ENCODE measurements at places on chromosomes 5 and 9.

DNA sequence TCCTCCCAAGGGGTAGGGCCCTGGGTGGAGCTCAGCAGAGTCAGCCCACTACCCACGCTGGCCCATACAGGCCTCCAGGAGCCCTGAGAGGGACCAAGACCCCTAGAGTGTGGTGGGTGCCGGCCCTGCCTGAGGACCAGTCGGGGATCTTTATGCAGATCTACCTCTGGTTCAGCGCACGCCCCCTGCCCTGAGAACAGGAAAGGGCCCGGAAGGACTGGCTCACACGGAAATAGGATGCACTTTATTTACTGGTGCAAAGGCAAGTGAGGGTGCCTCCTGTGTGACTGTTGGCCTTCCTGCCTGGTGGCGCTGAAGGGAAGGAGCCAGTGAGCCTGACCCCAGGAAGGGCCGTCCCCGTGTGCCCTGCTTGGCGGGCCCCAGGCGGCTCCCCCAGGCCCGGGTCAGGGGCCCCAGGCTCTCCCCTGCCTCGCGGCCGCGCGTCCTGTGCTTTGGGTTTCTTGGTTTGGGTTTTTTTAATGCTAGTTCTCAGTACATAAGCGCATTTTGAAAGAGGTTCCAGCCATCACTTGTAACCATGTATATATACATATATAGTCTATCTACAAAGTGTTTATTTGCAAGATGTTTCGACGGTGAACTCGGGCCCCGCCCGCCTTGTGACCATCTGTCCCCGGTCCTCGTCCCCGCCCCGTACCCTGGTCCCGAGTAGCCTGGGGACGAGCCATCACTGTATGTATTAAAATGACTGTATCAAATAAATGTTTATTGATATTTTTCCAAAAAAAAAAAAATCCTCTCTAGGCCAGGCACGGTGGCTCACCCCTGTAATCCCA lies 76.4 kb upstream of the ROR2 start:
- no peak overlapping the region for H3K4me3 ChIP-seq
- no peaks in the 10 kb centered on the region for H3K4me1 ChIP-seq
- no peak for DNase-seq
- H3K27me3 ChIP-seq = no peaks in the 10 kb centered on the region
- H3K36me3 ChIP-seq = peaks cover 5% of the 10 kb centered on the region

DNA sequence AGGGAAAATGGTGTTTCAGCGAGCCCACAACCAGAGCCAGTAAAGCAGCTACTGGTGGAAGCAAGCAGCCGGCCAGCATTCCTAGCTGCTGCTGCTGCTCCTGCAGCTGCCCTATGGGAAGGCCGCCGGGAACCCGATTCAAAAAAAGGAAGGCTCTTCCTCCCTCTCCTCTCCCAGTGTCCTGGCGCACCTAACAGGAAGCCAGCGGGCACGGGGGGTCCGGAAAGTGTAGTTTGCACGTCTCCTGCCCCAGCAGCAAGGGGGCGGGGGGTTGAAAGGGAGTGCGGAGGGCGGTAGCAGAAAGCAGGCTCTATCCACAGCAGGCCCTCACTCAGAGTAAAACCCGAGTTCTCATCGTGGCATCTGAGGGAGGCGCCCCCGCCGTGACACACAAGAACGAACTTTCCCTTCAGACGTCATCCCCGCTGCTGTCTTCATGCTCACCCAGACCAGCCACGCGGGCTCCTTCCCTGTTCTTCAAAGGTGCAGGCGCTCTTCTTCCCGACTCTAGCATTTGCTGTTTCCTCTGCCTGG lies 16.5 kb downstream of the GRXCR2 start:
- no peaks in the 10 kb centered on the region for H3K27me3 ChIP-seq
- H3K4me1 ChIP-seq = peaks cover 14% of the 10 kb centered on the region
- peak; percentile 67 for DNase-seq
- H3K4me3 ChIP-seq = peak overlapping the region; percentile 50

DNA sequence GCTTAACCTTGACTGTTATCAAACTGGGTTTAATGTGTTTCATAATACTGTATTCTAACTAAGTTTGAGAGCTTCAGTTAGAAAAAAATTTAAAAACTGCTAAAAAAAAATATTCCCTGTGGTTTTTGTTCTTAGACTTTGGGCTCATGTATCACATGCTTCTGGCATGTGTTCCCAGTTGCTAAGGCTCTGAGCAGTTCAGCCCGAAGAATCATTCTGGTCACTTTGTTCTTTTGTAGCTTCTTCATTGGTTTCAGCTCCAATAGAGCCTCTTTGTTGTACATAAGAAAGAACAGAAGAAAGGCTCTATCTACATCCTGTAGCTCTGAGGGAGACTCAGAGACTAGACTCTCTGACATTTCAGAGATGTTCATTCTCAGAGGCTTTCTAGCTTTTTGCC lies 25.6 kb downstream of the KCNN2 start:
- H3K4me3 ChIP-seq = no peak overlapping the region
- no peaks in the 10 kb centered on the region for H3K4me1 ChIP-seq
- no peaks in the 10 kb centered on the region for H3K36me3 ChIP-seq
- H3K27me3 ChIP-seq = no peaks in the 10 kb centered on the region

DNA sequence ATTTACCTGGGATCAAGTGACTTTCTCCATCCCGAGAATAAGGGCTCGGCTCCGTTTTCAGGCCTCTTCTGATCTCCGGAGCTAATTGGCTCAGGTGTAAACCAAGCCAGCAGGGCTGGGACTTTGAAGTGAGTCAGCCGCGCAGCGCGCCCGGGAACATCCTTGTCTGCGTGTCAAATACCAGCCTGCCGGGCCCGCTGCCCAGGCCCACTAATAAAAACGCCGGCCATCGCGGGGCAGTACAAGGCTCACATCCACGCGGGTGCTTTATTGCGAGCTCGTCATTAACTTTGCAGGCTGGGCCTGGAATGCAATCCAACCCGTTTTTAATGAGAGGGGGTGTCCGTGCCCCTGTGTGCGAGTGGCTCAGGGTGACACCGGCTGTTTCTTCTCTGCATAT lies 416.8 kb downstream of the IRX2 start:
- H3K27ac ChIP-seq = no peak overlapping the region
- no peak for DNase-seq
- no peaks in the 10 kb centered on the region for H3K4me1 ChIP-seq
- no peaks in the 10 kb centered on the region for H3K27me3 ChIP-seq
- H3K36me3 ChIP-seq = no peaks in the 10 kb centered on the region
- H3K4me3 ChIP-seq = no peak overlapping the region

DNA sequence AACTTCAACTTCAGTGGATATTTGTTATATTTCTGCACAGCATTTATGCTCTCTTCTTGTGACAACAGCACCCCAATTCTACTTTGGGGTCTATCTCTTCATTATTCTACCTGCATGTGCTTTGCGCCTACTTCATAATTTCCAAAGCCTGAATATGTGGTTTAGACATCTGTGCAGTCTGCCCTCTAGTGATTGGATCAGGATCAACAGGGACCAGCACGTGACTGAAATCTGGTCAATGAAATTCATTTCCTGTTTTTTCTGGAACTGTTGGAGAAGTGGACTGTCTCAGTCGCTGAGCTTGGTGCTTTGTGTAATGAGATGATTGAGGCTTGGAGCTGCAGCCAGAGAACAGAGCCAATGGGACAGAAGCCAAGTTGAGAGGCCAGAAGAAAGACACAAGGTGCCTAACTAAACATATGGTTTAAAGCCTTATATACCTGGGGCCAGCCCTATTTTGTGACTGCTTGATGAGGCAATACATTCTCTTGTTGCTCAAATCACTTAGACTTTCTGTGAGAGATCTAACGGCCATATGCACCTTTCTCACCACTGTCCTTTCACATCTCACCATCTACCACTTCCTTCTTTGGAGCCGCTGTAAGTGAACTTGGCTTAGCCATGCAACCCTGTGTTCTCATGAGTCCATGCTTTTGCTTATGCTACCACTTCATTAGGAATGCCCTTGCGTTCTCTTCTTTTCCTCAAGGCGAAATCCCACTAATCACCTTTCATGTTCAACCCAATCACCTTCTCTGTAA lies 68.8 kb upstream of the PPP2R2B start:
- no peaks in the 10 kb centered on the region for H3K27me3 ChIP-seq
- no peaks in the 10 kb centered on the region for H3K36me3 ChIP-seq
- DNase-seq = no peak
- no peak overlapping the region for H3K4me3 ChIP-seq
- H3K4me1 ChIP-seq = no peaks in the 10 kb centered on the region
- H3K27ac ChIP-seq = no peak overlapping the region

DNA sequence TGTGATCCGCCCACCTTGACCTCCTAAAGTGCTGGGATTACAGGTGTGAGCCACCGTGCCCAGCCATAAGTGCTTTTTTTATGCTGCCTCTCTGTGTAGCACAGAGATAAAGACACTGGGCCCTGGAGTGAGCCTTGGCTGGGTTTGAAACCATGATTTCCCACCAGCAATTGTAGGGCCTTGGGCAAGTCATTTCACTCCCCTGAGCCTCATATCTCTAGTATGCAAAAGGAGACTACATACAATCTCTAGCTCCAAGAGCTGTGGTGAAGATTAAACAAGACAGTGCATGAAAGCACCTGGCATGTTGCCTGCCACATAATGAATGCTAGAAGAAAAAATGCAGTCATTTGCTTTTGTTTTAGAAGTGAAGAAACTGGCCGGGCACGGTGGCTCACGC lies 3.9 kb downstream of the FABP6 start:
- H3K4me1 ChIP-seq = no peaks in the 10 kb centered on the region
- H3K36me3 ChIP-seq = no peaks in the 10 kb centered on the region
- no peaks in the 10 kb centered on the region for H3K27me3 ChIP-seq

DNA sequence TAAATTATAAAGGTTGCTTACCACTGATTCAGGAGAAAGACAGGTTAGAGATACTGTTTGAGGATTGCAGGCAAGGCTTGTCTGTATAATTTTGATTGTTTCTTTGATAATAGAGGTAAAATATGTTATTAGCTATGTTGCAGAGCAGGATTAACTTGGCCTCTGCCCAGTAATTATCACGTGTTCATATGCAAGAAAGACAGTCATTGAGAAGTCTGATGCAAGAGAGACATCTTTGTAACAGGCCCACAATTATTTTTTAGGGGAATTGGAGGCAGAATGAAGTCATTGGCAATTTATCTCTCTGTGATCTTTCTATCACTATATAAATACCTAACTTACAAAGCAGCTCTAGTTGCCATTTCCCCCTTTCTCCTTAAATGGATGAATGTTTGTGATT lies 46.0 kb downstream of the SLC44A1 start:
- H3K27ac ChIP-seq = no peak overlapping the region
- no peaks in the 10 kb centered on the region for H3K36me3 ChIP-seq
- no peak overlapping the region for H3K4me3 ChIP-seq
- H3K27me3 ChIP-seq = no peaks in the 10 kb centered on the region

- no peak for DNase-seq
- no peak overlapping the region for H3K4me3 ChIP-seq
- no peaks in the 10 kb centered on the region for H3K36me3 ChIP-seq
- no peak overlapping the region for H3K27ac ChIP-seq
Measured at GRCh38 chr9:118023644-118024043, 319.4 kb downstream of the TLR4 start.

DNA sequence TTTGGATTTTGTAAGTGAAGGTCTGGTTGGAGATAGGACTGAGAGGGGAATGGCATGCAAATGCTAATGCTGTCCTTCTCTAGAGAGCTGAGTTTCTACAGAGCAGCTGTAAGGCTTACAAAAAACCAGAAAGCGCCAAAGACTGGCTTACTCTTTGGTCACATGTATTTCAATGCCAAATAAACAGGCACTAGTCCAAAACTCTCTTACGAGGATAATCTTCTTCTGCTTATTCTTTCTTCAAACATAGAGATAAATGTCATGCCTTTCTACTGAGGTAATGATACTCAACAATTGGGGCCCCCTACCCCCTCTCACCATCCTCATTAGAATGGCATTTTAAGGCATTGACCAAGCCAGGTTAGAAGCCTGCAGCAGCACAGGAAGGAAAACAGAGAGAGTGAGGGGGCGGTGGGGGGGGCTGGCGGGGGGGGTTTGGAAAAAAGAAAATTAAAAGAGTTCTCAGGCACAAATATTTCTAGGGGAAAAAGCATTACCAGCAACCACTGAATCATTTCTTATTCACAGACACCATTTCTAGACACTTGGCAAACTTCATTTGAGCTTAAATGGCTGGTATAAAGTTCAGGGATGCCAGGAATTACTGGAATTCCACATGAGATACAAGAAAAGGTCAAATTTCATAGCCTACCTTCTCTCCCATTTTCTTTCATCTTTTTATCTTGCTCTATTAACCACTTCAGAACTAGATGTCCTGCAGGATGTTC lies 34.0 kb downstream of the PUM3 start:
- H3K4me1 ChIP-seq = no peaks in the 10 kb centered on the region
- H3K27me3 ChIP-seq = no peaks in the 10 kb centered on the region
- DNase-seq = no peak
- H3K27ac ChIP-seq = peak overlapping the region; percentile 4
- peaks cover 54% of the 10 kb centered on the region for H3K36me3 ChIP-seq

GRCh38 chr9:2964470-2964869 lies 120.6 kb upstream of the PUM3 start:
- DNase-seq = no peak
- H3K27me3 ChIP-seq = no peaks in the 10 kb centered on the region
- H3K4me3 ChIP-seq = no peak overlapping the region
- no peaks in the 10 kb centered on the region for H3K4me1 ChIP-seq
- no peaks in the 10 kb centered on the region for H3K36me3 ChIP-seq

DNA sequence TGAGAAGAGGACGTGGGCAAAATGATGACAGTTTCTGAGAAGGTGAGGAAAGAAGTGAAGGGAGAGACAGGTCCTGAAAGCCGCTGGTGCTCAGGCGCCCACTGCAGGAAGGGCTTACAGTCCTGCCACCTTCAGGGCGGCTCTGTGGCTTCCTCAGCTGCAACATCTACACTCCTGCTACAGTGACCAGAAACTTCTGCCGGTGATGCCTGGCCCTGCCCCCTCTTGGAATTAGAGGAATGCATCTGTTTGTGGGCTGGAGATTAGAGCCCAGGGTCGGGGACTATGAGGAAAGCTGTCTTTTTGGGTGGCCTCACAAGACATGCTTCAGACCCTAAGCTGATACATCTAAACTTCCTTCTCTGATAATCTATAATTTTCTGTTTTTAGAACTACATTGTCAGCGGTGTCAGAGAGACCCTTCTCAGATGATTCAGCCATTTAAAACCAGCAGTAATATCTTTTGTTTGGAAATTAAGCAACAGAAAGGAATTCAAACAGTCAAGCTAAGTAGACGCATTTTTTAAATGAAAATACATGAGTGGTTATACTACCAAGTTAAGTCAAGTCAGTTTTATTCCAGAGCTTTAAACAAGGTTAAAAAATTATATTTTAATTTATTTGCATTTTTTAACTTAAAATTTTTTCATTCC lies 30.4 kb downstream of the PRDM6 start:
- peaks cover 13% of the 10 kb centered on the region for H3K4me1 ChIP-seq
- no peak overlapping the region for H3K4me3 ChIP-seq
- H3K36me3 ChIP-seq = no peaks in the 10 kb centered on the region
- no peak for DNase-seq
- H3K27me3 ChIP-seq = no peaks in the 10 kb centered on the region

DNA sequence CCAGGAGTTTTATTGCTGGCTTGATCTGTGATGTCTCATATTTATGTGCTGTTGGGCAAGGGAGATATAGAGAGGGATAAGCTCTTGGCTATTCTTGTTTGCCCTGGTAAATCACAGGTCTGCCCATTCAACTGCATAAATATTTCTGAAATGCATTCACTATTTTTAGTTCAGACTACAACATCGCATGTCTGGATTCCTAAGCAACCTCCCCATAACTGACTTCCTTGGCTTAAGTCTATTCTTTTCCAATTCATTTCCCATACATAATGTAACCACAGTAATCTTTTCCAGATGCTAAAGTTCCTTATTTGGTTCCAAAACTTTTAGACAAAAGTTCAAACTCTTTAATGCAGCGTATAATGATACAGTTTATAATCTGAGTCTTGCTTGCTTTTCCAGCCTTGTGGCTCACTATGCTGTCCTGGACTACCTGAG lies 321.4 kb upstream of the ACTBL2 start:
- no peaks in the 10 kb centered on the region for H3K4me1 ChIP-seq
- no peak overlapping the region for H3K4me3 ChIP-seq
- DNase-seq = no peak
- H3K27me3 ChIP-seq = no peaks in the 10 kb centered on the region
- H3K36me3 ChIP-seq = no peaks in the 10 kb centered on the region
- no peak overlapping the region for H3K27ac ChIP-seq

Data from upper lobe of right lung (tissue), 1 donor.